Skeletal muscle cell (primary cell): ENCODE measurements at places on chromosomes 16 and 17.

DNA sequence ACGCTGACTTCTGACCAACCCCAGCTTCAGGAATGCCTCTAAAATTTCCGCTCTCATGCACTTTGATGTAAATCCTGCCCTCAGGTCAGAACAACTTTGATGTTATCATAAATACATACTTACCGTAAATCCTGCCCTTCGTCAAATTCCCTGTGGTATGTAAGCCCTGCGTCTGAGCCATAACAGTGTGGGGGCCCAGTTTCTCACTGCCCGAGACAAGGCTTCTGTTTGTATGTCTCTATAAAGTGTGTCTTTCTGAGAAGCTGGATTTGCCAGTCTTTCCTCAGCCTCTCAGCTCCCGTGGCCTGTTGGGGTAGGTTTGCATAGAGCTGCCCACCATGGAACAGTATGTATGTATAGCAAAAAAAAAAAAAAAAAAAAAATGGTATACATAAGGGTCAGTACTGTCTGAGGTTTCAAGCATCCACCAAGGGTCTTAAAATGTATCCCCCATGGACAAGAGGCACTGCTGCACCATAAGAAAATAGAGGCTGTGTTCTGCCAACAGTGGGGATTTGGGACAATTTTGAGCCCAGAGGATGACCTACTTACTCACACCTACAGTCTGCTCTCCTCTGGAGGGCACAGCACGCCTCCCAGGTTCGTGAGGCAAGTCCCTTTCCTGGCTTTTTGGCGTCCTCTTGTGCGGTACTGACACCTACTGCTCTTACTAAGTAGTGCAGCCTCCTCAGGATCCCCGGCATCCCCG is 17.5 kb downstream of the PRMT7 start:
- peak; percentile 41 for DNase-seq

DNA sequence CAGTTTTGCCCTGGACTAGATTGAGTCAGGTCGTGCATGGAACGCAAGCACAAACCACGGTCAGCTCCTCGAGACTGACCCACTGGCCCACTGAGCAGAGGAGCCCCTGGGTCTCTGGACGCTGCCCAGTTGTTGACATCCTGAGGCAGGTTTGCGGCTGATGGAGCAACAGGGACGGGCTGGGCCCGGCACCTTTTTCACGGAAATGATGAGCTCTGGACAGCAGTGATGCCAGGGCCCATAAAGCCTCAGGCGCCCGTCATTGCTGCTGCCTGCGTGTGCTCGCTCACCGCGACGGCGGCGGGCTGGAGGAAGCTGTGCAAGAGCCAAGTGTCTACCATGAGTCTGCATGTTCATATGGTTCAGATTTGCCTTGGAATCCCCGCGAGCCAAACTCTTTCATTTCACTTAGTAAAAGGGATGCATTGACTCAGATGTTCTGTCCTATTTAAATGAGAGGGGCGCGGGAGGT is 30.8 kb upstream of the CRISPLD2 start:
- peak; percentile 79 for DNase-seq

- no peak for DNase-seq
Measured at GRCh38 chr17:33261820-33262219, 31.3 kb downstream of the ASIC2 start.

DNA sequence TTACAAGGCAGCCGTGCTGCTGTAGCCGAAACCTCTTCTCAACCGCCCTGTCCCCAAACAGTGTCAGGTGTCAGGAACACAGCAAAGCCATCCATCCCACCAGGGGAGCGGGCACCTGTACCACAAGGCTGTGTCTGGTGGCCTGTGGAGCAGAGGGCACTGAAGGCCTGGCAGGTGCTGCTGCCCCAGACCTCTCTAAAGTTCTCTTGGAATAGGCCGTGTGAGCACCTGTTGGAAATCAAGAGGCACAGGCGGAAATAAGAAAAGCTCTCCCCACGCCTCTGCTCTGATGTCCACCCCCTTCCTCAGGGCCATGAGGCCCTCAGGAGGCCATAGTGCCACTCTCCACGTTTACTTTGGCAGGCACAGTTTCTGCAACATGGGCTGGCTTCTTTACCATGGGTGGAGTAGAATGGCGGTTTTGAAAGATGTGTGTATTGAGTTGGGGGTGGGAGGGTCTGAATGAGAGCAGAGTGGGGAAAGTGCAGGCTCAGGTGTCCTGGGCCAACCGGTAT is 99.9 kb upstream of the ZNF750 start:
- no peak for DNase-seq

GRCh38 chr16:77856438-77857160 is 68.2 kb downstream of the VAT1L start:
- no peak for DNase-seq

DNA sequence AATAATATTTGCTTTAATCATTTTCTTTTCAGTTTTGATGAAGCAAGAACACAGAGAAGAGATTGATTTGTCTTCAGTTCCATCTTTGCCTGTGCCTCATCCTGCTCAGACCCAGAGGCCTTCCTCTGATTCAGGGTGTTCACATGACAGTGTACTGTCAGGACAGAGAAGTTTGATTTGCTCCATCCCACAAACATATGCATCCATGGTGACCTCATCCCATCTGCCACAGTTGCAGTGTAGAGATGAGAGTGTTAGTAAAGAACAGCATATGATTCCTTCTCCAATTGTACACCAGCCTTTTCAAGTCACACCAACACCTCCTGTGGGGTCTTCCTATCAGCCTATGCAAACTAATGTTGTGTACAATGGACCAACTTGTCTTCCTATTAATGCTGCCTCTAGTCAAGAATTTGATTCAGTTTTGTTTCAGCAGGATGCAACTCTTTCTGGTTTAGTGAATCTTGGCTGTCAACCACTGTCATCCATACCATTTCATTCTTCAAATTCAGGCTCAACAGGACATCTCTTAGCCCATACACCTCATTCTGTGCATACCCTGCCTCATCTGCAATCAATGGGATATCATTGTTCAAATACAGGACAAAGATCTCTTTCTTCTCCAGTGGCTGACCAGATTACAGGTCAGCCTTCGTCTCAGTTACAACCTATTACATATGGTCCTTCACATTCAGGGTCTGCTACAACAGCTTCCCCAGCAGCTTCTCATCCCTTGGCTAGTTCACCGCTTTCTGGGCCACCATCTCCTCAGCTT is 45.0 kb downstream of the ESRP2 start:
- no peak for DNase-seq

GRCh38 chr17:82105882-82106687 is 8.0 kb upstream of the FASN start:
- no peak for DNase-seq

DNA sequence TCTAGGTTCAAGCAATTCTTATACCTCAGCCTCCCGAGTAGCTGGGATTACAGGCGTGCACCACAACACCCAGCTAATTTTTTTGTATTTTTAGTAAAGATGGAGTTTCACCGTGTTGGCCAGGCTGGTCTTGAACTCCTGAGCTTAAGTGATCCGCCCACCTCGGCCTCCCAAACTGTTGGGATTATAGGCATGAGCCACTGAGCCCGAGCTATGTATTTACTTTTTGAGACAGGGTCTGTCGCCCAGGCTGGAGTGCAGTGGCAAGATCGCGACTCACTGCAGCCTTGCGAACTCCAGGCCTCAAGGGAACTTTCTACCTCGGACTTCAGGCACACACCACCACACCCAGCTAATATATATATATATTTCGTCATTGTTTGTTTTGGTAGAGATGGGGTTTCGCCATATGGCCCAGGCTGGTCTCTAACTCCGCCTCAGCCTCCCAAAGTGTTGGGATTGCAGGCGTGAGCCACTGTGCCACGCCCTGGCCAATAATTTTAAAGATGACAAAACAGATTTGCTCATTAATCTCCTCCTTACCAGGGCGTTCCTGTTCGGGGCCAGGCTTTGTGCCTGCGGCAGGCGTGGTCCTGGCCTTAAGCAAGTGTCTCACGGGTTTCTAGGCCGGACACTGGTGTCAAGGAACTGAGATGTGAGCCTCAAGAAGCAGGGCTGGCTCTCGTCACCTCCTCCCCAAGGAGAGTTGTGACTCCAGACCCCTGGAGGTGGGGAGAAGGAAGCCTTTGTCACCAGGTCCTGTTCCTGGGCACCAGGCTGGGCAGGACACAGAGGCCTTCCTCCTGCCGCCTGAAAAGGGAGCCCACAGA is 4.3 kb upstream of the NPW start:
- no peak for DNase-seq

- DNase-seq = no peak
Measured at GRCh38 chr17:40460968-40461731, 17.9 kb downstream of the IGFBP4 start.

DNA sequence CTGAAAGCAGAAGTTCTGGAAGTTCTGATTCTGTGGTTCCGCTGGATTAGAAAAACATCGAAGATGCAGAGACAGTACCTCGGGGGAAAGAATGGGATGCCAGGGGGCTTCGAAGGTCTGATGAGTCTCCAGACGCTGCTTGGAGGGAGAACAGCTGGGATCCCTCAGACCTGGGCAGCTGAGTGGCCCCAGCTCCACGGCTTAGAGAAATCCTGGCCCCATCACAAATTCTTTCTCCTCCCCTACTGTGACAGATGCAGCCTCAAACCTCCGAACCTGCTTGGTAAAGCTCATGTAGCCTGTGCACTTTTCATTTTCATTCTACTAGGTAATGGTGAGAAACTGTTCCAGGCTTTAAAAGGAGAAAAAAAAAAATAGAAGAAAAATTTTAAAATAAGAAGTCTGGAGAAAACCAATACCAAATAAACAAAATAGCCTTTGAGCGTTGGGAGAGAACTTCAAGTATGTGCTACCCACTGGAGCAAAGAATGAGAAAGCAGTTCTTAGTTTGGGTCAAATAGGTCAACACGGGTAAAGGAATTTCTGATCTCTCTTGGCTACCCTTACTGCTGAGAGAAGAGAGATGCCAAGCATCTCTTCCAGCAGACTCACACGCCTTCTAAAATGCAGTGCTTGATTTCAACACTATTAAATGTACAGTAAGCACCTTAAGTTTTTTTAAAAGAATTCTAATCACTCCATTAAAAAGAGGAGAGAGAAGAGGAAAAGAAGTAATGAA is 19.9 kb downstream of the MAF start:
- DNase-seq = no peak

- no peak for DNase-seq
Measured at GRCh38 chr17:32267690-32268205, 2.1 kb downstream of the RHBDL3 start.

DNA sequence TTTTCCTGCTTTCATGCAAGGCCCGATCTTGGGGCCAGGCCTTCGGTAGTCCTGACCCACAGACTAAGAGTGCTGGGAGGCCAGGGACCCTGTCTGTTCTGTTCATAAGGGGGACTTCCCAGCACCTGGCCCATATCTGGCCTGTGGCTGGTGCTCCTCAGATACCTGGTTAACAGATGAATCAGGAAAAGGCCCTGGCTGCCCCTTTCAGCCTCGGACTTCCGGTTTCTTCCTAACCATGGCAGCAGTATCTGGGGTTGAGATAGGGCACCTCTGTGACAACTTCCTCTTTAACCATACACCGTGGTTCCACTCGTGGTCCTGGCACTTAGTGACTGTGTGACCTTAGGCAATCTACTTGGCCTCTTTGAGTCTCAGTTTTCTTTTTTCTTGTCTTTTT is 18.4 kb downstream of the PLCG2 start:
- no peak for DNase-seq

- DNase-seq = no peak
Measured at GRCh38 chr17:385178-385835, 32.7 kb upstream of the RPH3AL start.

DNA sequence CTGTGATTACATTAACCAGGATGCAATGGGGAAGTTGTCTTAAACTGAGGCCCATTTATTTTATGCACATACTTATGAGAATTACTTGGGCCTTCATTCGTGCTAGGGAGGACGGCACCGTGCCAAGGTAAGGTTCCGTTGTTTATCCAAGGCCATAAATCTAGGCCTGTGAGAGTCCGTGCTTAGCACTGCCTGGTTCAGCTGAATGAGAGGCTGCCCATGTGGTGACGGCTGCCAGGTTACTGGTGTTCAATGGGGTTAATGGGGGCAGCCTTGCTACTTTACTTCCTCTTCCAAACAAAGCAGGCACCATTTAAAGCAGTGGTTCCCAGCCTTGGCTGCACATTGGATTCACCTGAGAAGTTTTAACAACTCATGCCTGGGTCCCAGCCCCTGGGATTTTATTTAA is 135.1 kb upstream of the NOL11 start:
- no peak for DNase-seq

DNA sequence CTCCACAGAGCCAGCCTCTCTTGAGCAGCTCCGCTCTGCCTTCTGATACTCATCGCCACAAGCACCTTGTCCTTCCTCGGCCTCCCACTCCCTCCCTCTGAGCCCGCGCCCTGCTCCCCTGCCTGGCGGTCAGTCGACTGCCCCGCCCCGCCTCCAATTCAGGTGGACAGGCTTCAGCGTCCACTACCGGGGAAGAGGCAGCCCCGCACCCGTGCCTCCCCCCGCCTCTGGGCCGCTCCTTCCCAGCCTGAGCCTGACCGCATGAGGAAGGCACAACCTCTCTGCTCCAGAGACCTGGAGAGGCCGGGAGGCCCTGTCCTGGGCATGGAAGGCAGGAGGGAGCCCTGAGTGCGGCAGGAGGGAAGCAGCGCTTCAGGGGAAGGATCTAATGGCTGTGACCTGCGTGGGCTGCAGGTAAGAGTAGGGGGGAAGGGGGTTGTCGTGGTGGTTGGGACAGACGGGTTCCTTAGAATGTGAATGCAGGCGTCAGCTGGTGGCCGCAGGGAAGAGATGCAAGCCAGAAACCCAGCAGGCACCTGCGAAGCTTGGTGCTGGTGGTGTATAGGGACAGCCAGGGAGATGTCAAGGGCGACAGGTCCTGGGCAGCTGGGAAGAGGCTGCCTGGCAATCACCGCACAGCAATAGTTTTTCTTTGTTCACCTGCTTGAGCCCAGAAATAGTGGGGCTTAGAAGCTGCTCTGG is 3.0 kb upstream of the SLC6A4 start:
- DNase-seq = no peak
